ENCODE measurements at places on chromosomes 4 and X. TPM values are rescaled to one million over a fixed set of nuclear protein-coding genes. Genes with fewer than 3 reads are reported as not detected.
A peak's percentile ranks its signal among the peaks of the same experiment; 100 is the strongest.

DNA sequence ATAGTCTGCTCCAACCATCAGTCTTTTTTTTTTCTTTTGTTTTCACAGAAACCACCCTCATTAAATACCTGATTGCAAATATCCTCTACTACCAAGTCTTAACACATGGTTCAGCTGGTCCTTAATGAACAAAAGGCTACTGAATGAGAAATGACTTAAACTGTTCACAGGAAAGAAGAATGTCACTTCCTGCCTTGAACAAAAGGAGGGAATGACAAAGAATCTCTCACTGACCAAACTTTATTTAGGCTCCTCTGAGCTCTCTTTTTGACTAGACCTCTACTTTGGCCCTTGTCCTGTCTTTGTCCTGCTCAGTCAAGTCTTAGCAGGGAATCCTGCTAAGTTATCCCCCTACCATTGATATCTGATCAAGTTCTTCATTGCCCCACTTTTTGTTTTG lies 31.8 kb upstream of the GJB1 start:
- no peak for DNase-seq

- no peak for DNase-seq
Observed at GRCh38 chrX:30822068-30822681, 66.9 kb downstream of the TAB3 start.

Gene STOX2
- total RNA-seq = not detected

GRCh38 chr4:121648516-121648915 lies 48.3 kb downstream of the ANXA5 start:
- DNase-seq = no peak

DNA sequence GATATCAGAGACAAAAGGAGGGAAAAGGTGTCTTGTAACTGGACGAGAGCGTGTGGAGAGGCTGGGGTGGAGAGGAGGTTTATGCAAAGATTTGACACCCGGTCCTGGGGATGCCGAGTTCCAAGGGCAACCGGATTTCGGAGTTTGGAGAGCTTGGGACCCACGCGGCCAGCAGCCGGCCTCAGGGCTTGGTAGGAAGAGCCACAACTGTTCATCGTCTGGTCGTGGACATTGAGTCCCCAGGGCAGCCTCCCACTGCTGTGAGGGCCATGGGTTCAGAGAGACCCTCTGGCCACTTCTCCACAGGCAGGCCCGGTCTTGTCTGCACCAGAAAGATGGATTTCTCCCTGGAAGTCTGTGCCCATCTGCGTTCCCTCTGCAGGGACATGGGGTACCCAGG lies 46.8 kb downstream of the SHOX start:
- no peak for DNase-seq

GRCh38 chr4:157929486-157929885 lies 243.3 kb downstream of the GASK1B start:
- DNase-seq = no peak

DNA sequence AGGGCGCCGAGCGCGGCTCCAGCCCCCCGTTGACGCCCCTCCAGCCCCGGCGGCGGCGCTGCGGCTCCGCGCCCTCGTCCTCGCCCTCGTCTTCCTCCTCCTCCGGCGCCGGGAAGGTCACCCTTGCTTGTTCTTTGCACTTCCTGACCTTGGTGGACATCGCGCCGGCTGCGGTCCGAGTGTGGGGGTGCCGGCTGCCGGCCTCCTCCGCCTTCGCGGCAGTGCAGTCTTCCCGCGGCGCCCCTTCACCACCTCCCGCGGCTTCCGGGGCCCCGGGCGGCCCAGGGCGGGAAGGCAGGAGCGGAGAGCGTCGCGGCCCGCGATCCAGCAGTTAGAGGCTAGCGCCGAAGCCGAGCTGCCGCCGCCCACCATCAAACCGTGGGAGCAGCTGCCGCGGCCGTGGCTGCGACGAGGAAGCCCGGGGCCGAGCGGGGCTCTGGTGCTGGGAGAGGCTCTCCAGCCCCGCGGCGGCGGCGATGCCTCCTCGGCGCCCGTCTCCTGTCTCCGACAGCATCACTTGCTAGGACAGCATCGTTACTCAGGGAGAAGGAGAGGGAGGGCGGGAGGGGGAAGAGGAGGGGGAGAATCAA lies at the start of gene TRPC3:
Gene TRPC3 (minus strand): TSS at position 540 of the 590 bp plus-strand sequence. CDS start 380 bp downstream, at position 160.
- peak; percentile 61 for DNase-seq

Gene RNF175
- total RNA-seq = not detected

GRCh38 chr4:140078366-140078765 lies 75.6 kb downstream of the MAML3 start:
- no peak for DNase-seq

GRCh38 chr4:24175707-24176106 lies 285.9 kb upstream of the PPARGC1A start:
- DNase-seq = no peak

- no peak for DNase-seq
Observed at GRCh38 chr4:128177498-128177897, 110.1 kb downstream of the PGRMC2 start.

Gene TRIM75
- not detected for total RNA-seq

Gene FRMPD3
- total RNA-seq = 0.05 TPM

- no peak for DNase-seq
Observed at GRCh38 chr4:109389369-109390114, 44.1 kb upstream of the SEC24B start.

Gene RBM46
- not detected for total RNA-seq

DNA sequence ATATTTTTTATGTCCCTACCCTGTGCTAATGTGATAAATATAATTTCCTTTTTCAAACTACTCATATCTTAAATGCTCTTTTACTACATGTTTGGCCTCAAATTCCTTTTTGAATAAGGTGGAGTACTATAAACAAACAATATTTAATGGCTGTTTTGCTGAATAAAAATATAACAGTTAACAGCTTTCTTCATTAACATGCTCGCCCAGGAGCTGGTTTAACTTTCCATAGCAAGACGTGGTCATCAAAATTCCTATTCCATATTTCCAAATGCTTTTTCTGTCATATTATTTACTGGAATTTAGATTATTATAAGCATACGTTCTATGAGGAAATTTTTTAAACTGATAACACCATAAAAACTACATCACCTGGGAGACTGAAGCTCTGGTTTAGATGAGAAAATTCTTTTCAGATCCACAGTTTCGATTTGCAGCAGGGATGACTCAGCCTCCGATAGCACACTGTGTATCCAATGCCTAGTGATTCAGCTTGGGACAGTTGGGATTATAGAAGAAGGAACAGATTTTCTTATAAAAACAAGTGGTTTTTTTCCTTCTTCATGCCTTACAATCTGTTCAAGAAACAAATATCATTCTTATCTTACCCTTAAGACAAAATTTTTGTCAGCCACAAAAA lies 129.1 kb downstream of the FBXO8 start:
- no peak for DNase-seq

DNA sequence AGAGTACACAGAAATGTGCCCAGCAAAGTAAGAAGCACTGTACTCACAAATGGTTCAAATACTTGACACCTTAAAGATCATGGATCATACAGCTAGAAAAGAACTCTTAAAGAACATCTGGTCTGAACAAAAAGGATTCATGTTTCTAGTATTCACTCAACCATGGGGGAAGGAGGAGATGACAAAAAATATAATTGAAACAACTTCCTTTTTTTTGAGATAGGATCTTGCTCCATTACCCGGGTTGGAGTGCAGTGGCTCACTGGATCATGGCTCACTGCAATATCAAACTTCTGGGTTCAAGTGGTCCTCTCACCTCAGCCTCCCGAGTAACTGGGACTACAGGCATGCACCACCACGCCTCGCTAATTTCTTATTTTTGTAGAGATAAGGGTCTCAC lies 6.0 kb downstream of the DHX15 start:
- DNase-seq = no peak

DNA sequence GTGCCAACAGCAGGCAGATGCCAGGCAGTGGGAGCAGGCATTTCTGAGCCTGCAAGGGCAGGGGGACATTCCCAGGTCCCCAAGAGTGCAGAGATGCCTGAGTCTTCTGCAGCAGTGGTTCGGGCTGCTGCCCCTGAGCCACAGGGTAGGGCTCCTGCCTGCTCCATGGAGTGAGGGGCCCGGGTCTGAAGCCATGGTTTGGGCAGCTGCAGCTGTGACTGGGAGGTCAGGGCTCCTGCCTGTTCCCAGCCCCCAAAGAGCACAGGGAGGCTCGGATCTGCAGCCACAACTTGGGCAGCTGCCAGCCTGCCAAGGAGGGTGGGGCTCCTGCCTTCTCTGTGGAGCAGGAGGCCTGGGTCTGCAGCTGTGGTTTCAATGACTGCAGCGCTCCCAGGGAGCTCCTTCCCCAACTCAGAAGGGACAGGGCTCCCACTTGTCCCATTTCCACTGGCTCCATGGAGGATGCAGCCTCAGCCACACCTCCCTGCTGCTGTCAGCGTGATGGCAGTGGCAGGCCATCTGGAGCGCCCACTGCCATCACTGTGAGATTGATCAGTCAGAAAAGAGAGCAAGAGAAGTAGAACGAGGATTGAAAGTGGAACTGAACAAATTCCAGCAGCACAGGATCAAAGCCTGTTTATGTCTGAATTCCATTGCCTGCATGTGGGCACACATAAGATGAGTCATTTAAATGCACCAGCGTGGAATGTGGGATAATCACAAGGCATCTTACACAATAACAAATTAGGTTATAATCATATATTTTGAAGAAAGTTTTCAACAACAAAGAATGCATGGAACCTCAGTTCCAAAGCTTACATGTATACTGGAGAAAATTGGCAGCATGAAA lies 93.1 kb upstream of the CXorf51A start:
- no peak for DNase-seq

Gene REPS2
- total RNA-seq = not detected

Gene PQBP1
- 75.3 TPM for total RNA-seq

DNA sequence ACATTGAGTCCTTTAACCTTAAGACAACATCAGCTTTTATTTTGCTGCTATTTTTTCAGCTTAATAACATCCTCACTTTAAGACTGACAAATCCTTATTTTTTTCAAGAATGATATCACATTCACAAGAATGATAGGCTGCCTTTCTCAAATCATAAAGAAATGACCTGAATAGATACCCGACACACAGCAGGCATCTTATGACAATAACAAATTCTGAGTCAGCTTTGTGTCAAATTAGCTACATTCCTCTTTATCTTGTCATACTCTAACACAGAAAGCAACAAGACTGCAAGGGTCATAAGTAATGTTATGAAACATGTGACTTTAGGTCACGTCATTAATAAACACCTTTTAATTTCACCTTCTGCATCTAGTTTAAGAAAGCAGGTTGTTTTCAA lies 2387.6 kb downstream of the PCDH7 start:
- DNase-seq = no peak

DNA sequence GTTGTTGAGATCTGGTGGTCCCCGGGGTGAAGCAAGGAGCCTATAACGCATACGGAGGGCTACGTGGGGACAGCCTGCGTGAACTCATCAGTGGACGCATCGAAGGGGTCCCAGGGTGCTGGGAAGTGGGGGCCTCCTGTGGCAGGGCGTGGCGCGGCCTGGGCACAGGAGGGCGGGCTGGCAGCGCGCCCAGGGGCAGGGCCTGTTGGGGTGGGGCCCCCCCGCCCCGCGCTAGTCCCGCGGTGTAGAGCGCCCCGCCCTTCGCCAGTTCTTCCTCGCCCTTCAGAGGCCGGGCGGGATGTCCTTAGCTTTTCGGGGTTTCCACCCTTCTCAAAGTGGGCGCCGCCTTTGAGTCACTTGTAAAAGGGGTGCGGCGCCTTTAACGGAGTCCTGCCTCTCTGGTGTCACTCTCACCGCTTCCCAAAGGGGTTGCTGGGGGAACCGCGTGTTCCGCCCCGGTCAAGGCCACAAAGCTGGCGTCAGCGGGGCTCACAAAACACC lies 632 bp downstream of the PLP2 start:
- peak; percentile 72 for DNase-seq

- peak; percentile 45 for DNase-seq
Observed at GRCh38 chrX:69073241-69073640, 92.0 kb downstream of the PJA1 start.

- DNase-seq = no peak
Observed at GRCh38 chr4:24971192-24971591, 58.4 kb upstream of the CCDC149 start.

DNA sequence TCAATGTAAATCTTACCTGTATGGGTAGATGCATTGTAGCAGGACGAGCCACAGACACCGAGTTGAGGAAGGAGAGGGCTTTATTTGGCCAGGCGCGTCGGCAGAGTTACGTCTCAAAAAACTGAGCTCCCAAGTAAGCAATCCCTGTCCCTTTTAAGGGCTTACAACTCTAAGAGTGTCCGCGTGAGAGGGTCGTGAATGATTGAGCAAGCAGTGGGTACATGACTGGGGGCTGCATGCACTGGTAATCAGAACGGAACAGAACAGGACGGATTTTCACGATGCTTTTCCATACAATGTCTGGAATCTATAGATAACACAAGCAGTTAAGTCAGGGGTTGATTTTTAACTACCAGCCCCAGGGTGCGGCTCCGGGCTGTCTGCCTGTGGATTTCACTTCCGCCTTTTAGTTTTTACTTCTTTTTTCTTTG lies 524.9 kb upstream of the HTR2C start:
- no peak for DNase-seq

GRCh38 chr4:40627540-40627939 lies 2.1 kb downstream of the RBM47 start:
- no peak for DNase-seq

Gene F9
- not detected for total RNA-seq

DNA sequence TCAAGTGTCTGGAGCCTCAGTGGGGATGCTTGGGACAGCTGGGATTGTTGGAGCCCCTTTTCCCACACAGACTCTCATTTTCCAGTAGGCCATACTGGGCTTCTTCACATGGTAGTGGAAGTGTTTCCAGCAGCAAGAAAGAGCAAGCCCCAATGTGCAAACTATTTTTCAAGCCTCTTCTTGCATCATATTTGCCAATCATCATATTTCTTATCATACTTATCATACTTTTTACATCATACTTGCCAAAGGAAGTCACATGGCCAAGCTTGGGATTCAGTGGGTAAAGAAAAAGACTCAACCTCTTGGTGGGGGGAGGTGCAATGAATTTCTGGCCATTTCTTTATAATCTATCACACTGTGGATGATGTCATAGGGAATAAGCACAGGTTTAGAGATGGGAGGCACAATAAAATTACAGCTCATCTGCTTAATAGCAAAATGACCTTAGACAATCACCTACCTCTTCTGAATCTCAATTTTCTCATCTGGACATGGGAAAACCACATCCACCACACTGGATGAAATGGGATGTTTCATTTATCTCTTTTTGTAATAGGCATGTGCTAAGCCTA lies 174.2 kb downstream of the MID1IP1 start:
- DNase-seq = no peak

DNA sequence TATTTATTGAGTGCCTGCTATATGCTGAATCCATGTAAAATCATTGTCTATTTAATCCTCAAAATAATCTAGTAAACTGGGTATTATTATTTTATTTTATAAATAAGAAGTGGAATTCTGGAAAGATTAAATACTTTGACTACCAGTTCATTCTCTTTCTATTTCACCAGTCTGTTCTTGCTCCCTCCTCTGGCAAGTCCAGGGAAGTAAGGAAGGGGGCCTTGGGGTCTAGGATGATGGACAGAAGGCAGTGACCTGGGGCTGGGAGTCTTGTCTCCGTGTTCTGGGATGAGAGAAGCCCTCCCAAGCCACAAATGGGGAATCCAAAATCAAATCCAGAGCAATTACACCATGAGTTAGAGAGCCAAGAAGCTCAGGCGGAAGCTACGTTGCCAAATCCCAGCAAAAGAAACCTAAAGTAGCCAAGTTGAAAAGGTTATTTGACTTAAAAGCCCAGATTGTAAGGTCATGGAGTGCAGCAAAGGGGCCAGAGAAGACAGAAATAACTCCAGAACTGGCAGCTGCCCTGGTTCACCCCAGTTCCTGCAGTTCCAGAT lies 28.3 kb upstream of the PARM1 start:
- DNase-seq = no peak

Gene HMX1
- total RNA-seq = not detected
